ENCODE measurements at places on chromosomes 3 and 15.

DNA sequence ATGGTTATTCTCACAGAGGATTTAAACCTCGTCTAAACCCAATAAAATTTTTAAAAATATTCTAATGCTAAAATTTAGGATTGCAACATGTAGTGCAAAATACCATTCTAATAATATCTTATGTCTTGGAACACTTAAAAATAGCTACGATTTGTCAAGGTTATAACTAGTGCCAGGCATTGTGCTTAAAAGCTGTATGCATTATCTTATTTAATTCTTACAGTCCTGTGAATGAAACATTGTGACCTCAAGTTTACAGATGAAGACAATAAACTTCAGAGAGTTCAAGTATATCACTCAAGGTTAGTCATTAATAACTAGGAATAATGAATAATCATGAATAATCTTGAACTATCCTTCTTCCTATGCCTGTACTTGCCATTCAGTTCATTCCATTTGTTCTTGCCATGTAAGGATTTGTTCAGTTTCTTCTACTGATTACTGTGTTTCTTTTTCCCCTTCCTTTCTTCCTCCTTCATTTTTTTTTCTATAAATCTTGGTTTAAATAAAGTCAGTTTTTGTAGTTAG is 897.6 kb upstream of the NR2F2 start:
- no peak for DNase-seq

DNA sequence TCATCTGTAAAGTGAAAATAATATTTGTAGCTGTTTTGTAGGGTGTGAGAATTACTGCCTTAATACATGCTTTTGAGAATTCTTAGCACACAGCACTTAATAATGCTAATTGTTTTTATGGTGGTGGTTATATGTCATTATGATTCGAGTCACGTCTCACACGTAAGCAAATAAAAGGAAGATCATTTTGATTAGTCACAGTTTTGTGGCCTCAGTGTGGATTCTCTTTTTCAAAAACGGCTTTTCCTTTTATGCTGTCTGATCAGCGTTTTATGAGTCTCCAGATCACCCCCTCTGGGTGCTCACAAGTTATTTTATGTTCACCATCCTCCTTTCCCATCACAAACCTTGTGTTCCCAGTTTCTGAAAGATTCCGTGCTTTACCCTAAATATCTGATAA is 255.6 kb upstream of the CNTN4 start:
- DNase-seq: no peak

DNA sequence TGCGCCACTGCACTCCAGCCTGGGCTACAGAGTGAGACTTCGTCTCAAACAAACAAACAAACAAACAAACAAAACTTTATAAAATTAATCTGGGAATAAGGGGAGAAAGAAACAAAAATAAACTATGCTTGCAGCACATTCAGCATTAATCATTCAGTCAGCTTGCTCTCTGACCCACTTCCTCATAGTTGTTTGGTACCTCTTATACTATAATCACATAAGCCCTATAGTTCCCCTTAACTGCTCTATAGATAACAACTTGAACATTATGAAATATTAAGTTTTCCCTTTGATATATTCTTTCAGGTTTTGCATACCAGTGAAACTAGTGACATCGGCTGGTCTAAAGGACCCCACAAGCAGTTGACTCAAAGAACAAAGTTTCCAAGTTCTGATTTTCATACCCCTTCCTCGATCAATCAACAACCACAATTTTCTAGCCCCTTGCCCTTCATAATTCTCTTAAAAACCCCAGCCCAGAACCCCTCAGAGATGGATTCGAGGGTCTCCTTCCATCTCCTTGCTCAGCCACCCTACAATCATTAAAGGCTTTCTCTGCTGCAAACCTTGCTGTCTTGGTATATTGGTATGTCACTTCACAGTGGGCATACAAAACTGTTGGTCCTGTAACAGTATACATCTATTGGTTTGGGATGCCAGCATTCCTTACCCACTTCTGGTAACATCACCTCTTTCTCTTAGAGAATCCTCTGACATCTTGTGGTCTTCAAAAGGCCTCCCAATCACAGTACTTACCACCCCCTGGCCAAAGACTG is 26.4 kb downstream of the BCL2L10 start:
- no peak for DNase-seq

DNA sequence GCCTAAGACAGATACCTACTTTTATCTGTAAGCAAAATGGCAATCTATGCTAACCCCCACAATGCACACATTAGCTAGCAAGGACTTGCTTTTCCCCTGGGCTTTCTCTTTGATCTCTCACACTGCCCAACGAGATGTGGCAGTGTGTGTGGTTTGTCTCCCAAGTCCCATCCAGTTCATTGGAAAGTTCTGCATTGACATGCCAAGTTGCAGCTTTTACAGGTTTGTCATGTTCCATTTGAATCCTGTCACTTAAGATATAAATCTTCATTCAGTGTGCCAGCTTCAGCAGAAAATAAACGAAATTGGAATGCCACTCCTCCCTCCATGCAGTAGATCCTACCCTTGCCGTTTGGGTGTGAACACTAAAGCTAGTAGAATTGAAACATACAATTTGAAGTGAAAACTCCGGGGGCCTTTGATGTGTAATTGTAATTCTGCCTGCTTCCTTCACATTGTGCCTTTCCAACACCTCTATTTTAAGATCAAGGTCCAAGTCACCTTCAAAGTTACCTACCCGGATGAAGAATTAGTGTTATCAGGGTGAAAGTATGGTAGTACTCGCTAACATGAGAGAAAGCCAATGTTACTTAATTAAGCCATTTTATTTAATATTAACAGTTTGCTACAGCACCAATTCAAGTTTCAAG is 130.9 kb upstream of the BHLHE40 start:
- DNase-seq: no peak

- no peak for DNase-seq
Observed at GRCh38 chr3:15633766-15634598, 32.4 kb downstream of the BTD start.
